Fibroblast of mammary gland (primary cell): ENCODE measurements at places on chromosomes 13 and 19.

GRCh38 chr13:30052120-30052519 is 201.7 kb upstream of the UBL3 start:
- no peak for DNase-seq

DNA sequence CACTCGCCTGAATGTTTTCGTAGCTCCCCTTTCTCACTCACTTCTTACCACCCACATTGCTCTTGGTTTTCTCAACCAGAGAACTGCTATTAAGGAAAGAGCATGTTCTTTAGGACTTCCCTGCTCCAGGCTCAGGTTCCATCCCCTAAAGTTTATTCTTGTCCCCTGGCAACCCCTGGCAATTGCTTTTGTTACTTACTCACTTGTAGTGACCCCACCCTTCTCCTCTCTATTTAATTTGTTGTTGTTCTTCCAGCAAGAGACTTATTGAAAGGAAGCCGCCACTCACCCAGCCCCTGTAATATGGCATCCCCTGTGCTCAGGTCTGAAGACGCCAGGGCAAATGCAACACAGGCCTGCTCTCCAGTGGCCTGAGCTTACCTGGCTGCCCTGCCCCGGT is 233.7 kb upstream of the SOX21 start:
- no peak for DNase-seq

- DNase-seq = no peak
Measured at GRCh38 chr13:35526577-35526976, 50.1 kb upstream of the MAB21L1 start.

DNA sequence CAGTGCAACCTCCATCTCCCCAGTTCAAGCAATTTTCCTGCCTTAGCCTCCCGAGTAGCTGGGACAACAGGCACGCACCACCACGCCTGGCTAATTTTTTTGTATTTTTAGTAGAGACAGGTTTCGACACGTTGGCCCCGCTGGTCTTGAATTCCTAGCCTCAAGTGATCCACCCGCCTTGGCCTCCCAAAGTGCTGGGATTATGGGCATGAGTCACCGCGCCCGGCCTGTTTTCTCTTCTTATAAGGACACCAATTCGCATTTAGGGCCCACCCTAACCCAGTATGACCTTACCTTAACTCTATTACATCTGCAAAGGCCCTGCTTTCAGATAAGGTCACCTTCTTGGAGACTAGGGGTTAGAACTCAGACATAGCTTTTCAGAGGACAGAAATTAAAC is 35.1 kb downstream of the TMEM161A start:
- DNase-seq = no peak

- no peak for DNase-seq
Measured at GRCh38 chr13:44433863-44434765, 60.5 kb downstream of the SERP2 start.

- DNase-seq = no peak
Measured at GRCh38 chr19:29216021-29216420, 3.1 kb upstream of the UQCRFS1 start.

- DNase-seq = no peak
Measured at GRCh38 chr13:39269004-39269403, 230.7 kb downstream of the NHLRC3 start.

GRCh38 chr19:48296963-48297734 is 27.3 kb downstream of the ZNF114 start:
- no peak for DNase-seq

GRCh38 chr19:56667311-56667870 is 4.2 kb downstream of the ZNF835 start:
- DNase-seq = no peak

DNA sequence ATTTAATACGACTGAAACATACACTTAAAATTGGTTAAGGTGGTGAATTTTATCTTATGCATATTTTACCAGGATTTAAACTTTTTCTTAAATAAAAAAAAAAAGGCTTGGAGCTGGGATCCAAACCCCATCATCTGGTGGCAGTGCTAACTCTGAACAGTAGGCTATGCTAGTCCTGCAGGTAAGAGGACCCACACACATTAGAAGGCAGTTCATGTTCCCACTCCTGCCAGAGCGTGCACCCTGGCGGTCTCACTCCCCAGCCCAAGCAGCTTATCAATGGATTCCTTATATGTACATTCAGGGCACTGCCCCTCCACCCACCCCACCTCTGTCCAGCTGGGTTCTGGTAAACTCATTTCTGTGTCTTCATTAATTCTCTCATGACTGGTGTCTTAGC is 31.3 kb upstream of the CEBPA start:
- DNase-seq = no peak

- DNase-seq = peak; percentile 99
Measured at GRCh38 chr13:33125821-33126570, 109.8 kb downstream of the KL start.

- no peak for DNase-seq
Measured at GRCh38 chr13:51534041-51534817, 50.0 kb upstream of the WDFY2 start.

- DNase-seq = no peak
Measured at GRCh38 chr19:9995084-9995483, 15.2 kb downstream of the COL5A3 start.

- DNase-seq = peak; percentile 88
Measured at GRCh38 chr19:46542428-46543230, 47.0 kb upstream of the PNMA8B start.

- DNase-seq = no peak
Measured at GRCh38 chr19:34881982-34882381, 44.7 kb upstream of the ZNF30 start.

- DNase-seq = peak; percentile 85
Measured at GRCh38 chr13:43831088-43831487, 44.3 kb upstream of the ENOX1 start.

DNA sequence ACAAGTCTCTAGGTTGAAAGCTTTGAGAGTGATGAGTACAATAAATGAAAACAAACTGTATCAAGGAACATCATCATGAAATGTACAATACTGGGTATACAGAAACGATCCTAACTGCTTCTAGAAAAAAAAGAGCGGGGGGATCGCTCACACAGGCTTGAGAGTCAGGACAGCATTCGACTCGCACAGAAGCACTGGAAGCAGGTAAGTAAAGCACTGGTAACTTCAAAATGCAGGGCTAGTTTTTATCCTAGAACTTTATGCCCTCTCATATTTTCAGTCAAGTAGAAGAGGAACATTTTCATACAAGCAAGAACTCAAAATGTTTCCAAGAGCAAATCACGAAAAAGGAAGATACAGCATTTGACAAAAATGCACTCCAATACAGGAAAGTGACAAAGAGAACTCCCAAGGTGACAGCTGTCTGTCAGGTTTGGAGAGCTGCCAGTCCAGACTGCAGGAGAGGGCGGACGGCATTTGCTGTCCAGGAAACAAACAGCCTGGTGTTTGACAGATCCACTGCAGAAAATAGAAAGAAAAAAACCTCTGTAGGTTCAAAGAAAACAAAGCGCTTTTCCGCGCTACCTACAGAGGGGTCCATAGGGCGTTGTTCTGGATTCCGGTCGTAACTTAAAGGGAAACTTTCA is 58.2 kb upstream of the XPO4 start:
- no peak for DNase-seq

DNA sequence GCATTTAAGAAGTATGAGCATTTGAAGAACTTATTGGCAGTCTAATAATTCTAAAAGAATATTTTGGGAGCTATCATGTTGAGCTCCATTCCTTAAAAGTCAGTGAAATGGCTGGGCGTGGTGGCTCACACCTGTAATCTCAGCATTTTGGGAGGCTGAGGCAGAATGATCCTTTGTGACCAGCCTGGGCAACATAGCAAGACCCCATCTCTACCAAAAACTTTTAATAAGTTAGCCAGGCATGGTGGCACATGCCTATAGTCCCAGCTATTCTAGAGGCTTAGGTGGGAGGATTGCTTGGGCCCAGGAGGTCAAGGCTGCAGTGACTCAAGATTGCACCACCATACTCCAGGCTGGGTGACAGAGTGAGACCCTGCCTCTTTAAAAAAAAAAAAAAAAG is 8.0 kb downstream of the COG6 start:
- no peak for DNase-seq

GRCh38 chr13:39684531-39685137 is 29.2 kb downstream of the COG6 start:
- peak; percentile 64 for DNase-seq

DNA sequence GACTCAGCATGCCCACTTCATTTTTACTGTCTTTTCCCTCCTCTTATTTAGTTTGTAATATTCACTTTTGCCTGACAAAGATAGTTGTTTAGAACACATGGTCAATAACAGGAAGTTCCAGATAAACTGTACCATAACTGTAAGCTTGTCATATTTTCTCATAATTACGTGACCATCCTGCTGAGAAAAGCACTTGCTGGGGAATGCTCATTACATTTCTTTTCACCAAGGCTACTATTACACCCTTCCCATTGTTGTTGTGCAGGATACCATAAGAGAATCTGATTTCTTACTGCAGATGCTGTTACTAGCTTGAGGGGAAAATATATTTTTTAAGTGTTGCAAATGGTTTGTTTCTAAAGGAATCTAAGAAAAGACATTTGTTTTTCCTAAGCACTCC is 111.7 kb upstream of the SLITRK6 start:
- DNase-seq = no peak

DNA sequence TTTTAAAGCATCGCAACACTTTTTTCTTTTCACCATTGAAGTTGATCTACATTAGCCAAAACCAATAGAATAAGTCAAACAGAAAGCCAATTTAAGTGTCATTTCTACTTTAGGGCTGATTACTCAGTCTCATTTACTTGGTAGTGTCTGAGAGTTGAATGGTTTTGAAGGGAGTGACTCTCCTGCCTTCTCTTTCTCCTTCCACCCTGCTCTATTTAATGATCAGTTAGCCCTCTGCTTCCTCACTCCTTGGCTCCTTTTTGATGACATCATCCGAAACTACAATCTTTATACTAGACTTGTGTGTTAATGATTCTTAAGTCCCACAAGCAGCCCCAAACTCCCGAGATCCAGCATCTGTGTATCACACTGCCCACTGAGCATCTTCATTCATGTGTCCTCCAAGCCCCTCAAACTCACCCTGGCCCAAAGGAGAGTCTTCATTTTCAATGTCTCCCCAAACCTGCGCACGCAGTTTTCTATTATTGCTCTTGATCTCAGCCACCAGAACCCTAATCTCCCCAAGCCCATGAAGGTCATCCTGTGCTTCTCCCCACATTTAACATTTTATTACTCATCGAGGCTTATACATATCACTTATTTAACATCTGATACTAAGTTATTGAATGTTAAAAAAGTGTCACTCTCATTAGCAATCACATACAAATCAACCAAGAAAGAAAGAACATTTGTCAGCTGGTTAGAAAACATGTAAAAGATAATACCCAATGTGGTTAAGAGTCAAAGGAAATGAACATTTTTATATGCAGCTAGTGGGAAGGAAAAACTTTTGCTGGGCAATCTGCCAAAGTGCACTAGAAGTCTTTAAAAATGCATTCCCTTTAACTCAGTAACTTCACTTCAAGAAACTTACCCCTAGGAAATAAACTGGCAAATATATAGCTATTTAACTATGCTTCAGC is 32.2 kb upstream of the ARGLU1 start:
- DNase-seq = peak; percentile 68

DNA sequence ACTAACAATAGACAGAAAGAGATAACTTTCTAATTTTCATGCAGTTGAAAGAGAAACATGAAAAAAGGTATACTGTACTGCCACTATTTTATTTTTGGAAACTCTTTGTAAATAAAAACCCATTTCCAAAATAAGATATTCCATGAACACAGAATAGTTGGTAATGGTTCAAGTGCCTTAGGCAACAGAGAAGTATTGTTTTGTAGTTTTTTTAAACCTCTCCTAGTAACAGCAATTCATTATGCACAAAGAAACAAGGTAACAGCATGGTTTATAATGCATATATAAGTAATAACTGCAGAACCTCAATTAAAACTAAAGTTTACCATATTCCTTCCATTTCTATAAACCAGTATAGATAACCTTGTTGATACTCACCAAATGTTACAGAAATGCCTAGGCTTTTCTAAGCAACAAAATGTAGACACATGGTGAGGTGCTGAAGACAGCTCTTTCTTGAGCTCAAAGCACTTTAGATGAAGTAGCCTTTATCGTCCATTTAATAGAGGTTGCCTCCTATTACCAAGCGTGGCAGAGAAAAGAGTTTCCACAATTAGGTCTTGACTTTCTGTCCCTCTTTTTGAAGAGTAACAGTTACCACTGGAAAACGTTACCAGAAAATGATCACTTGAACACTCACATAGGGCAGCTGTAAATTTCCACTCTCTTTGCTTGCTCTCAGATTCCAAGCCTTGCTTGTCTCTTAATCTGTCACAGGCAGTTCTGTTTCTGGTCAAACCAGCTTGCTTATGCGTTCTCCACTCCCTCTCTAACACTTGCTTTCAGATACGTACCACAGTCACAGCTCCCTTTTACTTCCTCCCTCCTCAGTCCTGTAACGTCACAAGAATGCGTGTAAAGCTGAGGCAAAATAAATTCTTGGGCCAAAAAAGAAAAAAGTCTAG is 42.9 kb downstream of the CAB39L start:
- peak; percentile 45 for DNase-seq

- no peak for DNase-seq
Measured at GRCh38 chr13:80011448-80012212, 329.3 kb downstream of the SPRY2 start.

- DNase-seq = peak; percentile 1
Measured at GRCh38 chr19:19997656-19998268, 41.5 kb downstream of the ZNF682 start.

DNA sequence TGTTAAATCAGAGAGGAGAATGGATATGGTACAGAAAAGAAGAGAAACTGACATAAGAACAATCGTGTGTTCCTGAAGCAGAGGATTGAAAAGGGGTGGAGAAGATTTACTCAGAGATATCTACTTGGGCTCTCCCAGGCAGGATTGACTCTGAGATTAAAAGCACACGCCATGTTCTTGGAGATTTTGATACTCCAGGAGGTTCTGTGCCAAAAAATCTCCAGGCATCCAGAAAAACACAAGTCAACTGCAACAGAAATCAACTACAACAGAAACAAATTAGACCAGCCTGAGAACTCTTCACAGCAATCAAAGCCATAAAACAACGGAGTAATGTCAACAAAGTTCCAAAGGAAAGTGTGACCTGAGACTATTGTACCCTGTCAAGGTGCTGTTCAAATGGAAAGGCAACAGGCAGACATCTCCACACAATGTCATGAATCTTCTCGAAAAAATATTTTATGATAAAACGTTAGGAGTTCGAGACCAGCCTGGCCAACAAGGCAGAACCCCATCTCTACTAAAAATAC is 104.2 kb downstream of the UBL3 start:
- no peak for DNase-seq

GRCh38 chr13:80029170-80029569 is 311.8 kb downstream of the SPRY2 start:
- no peak for DNase-seq

GRCh38 chr13:104571161-104571892 is 1505.1 kb upstream of the SLC10A2 start:
- peak; percentile 75 for DNase-seq
